ENCODE measurements at places on chromosomes 1 and 21.

DNA sequence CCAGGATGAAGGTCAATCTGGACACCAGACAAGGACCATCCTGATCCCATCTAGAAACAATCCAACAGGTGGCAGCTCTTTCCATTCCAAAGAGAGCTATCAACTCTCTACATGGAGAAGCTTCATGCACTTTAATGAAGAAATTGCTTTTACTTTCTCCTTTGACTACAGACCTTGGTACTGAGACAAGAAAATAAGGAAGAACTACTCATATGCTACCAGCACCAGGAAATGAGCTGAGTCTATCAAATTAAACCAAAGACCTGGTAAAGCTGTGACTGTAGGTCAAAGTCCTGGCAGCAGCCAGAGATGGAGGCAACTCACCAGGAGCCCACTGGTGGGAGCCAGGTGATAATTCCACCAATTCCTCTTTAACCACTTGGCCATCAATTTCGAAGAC, 64.3 kb upstream of the LRRC8B start:
- no peak for DNase-seq

GRCh38 chr1:51953079-51953478, 37.4 kb downstream of the RAB3B start:
- DNase-seq = no peak

DNA sequence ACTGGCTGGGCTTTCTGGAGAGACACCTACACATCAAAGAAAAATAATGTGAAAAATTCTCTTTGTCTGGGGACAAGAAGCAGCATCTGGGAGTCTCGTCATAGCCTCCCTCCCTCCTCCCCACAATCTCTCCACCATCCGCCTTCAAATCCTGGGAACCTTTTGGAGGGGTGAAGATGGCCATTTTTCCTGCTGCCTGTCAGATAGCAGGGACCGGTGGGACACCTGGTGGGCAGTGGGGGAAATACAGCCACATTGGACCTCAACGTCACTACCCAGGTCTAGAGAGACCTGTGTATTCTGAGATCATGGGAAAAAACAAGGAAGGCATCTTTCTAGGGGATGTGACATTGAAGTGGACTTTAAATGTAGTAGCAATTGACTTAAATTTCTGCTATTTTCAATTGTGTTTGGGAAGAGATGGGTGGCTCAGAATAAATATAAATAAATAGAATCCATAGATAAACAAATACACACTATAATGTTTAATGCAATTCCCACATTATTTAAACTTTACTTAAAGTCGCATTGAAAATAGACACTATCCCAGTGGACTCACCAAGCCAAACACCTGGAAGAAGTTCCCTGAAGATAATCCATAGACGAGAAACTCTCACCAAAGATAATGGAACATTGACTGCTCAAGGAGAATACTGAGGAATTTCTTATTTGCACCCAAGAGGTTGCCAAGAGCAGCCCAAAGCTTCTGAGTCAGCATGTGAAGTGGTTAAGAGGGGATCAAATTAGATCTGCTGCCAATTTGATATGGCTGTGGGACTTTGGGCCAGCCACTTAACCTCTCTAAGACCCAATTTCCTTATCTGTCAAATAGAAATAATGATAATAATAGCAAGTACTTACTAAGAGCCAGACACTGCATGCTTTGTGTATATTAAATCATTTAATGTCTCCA, 147.6 kb upstream of the CAMK1G start:
- DNase-seq = no peak

GRCh38 chr1:228407106-228408040, 738 bp upstream of the TRIM11 start:
- no peak for DNase-seq

DNA sequence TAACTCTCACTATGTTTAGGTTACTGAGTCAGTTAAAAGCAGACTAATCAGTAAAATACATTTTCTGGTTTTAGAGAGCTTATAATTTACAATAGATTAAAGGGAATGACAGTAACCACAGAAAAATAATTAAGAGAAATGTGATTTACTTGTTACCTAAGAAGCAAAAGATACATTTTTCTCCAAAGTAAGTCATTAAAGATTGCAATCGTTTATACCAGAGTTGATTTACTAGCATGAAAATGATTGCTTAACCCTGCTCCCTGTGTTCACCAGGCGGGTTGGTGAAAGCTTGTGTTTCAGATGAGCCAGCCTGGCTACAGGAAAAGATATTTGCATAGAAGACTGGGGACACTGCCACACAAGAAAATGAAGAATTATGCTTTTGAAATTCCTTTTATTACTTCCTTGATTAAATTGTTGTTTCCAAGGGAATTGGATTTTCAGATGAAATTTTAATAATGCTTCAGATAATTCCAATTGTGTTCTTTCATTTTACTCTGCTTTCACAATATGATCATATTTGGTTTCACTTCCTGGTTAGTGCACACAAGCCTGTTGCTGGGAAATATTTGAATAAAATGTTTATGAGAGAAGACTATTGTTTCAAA, 27.9 kb downstream of the LRRC8B start:
- DNase-seq = no peak

GRCh38 chr1:231563247-231563646, 34.8 kb downstream of the TSNAX start:
- no peak for DNase-seq

- no peak for DNase-seq
Observed at GRCh38 chr1:202018468-202019234, 8.3 kb downstream of the ELF3 start.

GRCh38 chr21:34679051-34679450, 10.3 kb downstream of the CLIC6 start:
- DNase-seq = no peak

- DNase-seq = peak; percentile 30
Observed at GRCh38 chr1:21622466-21623315, 46.5 kb downstream of the RAP1GAP start.

GRCh38 chr1:104387716-104388508, 638.2 kb downstream of the AMY1C start:
- no peak for DNase-seq

GRCh38 chr1:224509907-224510306, 75.3 kb upstream of the WDR26 start:
- DNase-seq = no peak

DNA sequence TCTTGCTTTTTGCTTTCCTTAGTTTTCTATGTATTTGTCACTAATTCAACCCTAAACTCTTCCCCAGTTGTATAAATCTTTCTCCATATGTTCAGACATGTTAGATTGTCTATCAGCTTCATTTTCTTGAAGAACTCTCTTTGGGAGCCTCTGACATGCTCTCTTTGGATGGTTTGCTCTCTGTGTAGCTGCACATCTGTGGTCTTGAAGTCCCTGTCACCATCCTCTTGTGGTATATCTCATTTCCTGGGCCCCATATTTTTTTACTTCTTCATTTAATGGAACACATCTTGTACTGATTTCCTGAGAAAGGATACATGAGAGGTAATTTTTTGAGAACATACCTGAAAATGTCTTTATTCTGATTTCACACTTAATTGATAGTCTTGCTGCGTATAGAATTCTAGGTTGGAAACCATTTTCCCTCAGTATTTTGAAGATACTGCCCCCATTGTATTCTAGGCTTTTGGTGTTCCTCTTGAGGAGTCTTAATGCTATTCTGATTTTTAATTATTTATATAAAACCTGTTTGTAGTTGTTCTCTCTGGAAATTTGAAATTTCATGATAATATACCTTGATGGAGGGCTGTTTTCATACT, 72.6 kb downstream of the ST3GAL3 start:
- DNase-seq = no peak

GRCh38 chr1:17914987-17915386, 159.9 kb downstream of the ACTL8 start:
- no peak for DNase-seq

DNA sequence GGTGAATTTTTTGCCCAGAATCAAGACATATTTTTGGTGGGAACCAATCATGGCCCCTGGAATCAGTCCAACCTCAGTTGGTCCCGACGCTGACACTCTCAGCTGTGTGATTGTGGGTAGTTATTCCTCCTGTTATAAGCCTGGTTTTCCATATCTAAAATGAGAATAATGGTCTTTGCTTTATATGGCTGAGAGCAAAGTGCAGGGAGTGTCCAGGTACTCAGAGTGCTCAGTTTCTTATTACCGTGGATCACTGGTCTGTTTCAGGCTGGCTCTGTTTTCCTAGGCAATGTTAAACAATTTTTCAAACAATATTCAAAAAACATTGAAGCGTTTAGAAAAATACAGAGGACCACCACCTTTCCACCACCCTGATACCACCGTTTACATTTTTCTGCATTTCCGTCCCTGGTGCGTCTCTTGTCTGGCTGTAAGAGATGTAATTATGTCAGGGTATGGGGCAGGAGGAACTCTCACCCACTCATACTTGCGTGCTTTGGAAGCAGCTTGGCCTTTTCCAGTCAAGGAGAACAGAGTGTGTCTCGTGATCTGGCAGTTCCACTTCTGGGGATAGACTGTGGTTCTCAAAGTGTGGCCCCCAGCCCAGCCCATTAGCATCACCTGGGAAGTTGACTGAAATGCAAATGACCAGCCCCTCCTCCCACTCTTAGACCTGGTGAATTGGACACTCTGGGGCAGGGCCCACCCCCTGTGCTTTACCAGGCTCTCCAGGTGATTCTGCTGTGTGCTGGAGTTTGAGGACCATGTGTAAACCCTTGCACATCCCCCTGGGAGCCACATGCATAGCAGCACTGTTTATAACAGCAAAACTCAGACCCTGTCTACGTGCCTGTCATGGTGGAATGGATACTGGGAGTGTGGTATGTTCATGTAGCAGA, 6.8 kb downstream of the MX1 start:
- no peak for DNase-seq

DNA sequence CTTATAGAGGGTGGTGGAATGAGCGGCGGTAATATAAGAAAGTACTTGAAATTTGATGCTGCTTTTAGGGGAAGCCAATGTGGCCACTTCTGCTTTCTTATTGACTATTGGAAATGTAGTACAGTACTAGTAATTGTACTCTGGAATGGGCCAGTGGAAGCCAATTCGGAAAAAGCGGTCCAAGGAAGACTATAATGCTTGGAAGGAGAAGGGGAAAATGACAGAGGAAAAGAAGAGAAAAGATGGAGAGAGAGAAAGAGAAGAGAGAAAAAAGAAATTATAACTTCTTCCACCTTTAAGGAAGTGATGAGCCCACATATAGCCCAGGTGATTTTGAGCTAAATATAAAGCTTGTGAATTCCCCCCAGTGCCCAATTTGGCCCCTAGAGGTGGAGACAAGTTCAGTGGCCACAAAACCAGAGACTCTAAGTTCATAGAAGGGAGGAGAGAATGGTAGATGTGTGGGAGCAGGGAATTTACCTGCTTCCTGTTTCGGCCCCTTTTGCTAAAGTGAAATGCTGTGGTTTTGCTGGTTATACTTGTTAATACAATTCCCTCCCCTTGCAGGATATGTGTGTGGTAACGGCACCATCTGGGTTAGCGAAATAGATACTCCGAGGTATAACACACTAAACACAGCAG, 35.7 kb upstream of the DUSP10 start:
- DNase-seq = peak; percentile 42
